ENCODE measurements at places on chromosomes 13 and 19.

DNA sequence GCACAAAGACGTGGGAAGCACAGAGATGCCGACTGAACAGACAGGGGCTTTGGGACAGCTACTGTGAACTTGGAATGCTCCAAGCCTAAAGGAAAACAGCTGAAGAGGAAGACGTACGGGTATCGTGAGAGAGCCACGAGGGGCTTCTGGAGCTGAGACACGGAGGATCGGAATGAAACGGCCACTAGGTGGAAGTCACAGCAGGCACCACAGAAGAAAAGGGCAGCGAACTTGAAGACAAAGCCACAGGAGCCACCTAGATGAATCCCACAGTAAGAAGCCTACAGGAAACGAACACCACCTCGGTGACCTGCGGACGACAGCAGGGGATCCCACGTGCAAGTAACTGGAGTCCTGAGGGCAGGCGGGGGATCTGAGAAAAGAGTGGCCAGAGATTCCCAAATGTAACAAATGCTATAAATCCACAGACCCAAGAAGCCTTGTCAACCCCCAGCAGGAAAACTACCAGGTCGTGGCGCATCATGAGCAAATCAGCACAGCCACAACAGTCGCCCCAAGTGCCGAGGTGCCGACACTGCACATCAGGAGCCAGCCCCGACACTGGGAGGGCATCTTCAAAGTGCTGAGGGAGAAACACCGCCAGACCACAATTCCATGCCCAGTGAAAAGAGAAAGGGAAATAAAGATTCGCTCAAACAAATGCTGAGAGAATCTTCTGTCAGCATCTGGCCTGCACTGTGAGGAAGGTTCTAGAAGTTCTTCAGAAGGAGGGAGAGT is 39.3 kb upstream of the ISYNA1 start:
- DNase-seq, result no peak

GRCh38 chr13:99709134-99709533 is 207.9 kb downstream of the TM9SF2 start:
- DNase-seq, result no peak

GRCh38 chr13:100954430-100955305 is 280.1 kb upstream of the TMTC4 start:
- no peak for DNase-seq

- DNase-seq, result no peak
These were observed 5.9 kb downstream of the MBOAT7 start for GRCh38 chr19:54183431-54183830.

- DNase-seq, result no peak
These were observed 61.5 kb upstream of the UBL3 start for GRCh38 chr13:29911781-29912418.

GRCh38 chr13:28613562-28613961 is 45.4 kb upstream of the POMP start:
- no peak for DNase-seq

GRCh38 chr19:36196249-36196648 is 18.2 kb downstream of the ZNF565 start:
- DNase-seq, result no peak

GRCh38 chr13:27339299-27339698 is 68.7 kb downstream of the RASL11A start:
- DNase-seq, result peak; percentile 72

DNA sequence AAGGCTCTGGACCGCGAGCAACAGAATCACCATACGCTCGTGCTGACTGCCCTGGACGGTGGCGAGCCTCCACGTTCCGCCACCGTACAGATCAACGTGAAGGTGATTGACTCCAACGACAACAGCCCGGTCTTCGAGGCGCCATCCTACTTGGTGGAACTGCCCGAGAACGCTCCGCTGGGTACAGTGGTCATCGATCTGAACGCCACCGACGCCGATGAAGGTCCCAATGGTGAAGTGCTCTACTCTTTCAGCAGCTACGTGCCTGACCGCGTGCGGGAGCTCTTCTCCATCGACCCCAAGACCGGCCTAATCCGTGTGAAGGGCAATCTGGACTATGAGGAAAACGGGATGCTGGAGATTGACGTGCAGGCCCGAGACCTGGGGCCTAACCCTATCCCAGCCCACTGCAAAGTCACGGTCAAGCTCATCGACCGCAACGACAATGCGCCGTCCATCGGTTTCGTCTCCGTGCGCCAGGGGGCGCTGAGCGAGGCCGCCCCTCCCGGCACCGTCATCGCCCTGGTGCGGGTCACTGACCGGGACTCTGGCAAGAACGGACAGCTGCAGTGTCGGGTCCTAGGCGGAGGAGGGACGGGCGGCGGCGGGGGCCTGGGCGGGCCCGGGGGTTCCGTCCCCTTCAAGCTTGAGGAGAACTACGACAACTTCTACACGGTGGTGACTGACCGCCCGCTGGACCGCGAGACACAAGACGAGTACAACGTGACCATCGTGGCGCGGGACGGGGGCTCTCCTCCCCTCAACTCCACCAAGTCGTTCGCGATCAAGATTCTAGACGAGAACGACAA is 1.8 kb downstream of the PCDH17 start:
- DNase-seq, result no peak
